ENCODE measurements at places on chromosomes 2 and 18. TPM values are rescaled to one million over a fixed set of nuclear protein-coding genes. Genes with fewer than 3 reads are reported as not detected.

CXCR1 gene
- 1.0 TPM for total RNA-seq

PLEKHH2 gene
- total RNA-seq, result 2.0 TPM

- peak; percentile 31 for DNase-seq
Measured at GRCh38 chr18:26549263-26550094, 1.1 kb upstream of the KCTD1 start.

DNA sequence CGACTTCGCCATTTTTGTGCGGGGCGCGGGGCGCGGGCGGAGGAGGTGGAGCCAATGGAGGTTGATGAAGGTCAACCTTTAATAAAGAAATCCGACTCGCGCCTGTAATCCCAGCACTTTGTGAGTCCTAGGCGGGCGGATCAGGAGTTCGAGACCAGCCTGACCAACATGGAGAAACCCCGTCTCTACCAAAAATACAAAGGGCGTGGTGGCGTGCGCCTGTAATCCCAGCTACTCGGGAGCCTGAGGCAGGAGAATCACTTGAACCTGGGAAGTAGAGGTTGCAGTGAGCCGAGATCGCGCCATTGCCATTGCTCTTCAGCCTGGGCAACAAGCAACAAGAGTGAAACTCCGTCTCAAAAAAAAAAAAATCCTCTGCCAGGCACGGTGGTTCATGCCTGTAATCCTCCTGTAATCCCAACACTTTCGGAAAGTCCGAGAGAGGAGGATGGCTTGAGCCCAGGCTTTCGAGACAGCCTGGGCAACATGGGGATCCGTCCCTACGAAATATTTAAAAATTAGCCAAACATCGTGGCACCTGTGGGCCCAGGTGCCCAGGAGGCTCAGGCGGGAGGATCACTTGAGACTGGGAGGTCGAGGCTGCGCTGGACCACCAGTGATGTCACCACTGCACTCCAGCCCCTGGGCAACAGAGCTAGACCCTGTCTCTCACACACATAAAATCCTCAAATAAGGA lies 493 bp upstream of the PREB start:
- DNase-seq, result no peak

DNA sequence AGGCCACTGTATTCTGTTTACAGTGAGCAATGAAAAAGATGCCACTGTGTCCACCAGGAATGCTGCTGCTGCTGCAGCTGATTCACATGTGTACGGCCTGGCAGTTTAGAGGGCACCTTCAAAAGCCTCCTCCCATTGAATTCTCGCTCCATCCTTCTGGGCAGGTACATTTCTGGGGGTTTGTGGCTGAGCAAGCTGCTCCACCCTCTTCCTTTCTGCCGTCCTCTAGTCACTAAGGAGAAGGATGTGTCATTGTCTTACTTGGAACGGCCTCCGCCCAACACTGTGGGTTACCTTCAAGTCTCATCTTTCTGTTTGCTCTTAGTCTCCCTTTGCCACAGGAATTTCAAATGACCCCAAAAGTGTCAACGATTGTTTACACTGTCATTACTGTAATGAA lies 182.0 kb downstream of the ZBTB7C start:
- DNase-seq, result no peak

DNA sequence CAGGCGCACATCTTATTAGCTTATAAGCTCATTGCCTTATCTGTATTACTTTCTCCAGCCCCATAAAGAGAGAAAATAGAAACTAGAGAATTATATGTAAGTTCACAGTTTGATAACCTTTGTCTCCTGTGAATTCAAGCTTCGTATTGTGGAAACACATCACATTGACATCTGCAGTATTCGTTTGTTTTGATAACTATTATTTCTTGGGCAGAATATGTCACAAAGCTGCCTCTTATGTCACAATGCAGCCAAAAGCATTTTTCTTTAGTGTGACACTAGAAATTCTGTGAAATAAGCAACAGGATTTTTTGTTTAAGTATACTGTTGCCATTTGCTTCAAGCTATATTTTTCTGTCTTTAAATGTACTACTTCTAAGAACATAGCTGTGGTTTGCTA lies 221.5 kb downstream of the DOK6 start:
- no peak for DNase-seq

DNA sequence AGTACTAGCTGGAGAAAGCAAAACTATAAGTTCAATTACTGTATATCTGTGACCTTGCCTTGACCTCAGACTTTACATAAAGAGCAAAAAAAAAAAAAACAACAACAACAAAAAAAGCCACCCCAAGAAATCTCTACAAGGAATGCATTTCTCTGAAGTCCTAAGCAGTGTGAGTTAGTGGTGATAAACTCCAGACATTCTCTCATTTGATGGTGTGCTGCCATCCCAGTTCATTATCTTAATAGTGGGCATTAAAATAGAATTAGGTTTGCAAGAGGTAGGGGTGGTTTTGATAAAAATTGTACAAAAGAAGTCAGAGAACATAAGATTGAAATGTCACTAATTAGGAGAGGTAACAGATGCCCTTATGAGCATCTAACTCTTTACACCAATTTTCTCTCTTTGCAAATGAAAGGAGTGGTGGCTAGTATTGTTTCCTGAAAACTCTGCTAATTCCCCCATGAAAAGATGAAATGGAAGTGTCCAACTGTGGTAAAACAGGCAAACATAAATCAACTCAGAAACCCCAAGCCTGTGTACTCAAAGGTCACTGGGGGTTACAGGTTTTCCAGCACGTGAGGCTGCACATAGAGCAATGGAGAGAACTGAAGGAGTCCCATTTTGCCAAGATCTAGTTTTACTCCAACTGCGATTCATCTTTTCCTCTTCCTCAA lies 131.9 kb downstream of the MEIS1 start:
- DNase-seq, result no peak

DNA sequence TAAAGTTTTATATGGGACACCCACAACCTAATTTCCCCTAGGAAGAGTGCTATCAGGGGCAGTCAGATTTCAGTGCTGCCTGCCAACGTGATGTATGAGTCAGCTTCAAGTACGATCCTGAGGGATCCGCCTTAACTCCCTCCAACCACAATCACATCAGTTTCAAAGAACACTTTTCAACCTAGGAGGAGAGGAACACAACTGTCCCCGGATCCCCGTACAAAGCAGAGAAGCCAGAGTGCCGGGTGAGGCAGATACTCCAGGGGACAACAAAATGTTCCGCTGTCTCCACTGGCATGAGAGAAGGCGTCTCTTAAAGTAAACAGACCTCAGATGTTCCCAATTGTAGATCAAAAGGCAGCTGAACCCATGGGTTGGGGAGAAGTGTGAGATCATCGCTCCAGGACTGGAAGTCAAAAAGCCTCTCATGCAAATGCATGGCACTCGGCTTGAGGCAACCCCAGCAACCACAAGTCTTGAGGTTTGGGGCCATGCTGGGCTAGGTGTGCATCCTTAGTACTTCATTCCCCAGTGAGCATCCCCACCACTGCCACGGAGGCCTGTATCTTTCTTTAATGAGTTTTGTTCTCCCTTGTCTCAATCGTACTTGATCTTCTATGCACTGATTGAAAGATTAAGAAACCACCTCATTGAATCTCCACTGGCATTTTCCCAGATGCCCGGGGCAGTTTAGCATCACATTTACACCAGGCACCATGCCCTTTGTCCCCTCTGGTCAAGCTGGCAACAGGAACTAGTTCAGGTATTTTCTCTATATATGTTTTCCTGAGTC lies 91.0 kb upstream of the CCBE1 start:
- DNase-seq, result no peak

Measured in naive thymus-derived CD4-positive, alpha-beta T cell (primary cell).